Pulmonary artery endothelial cell (primary cell): ENCODE measurements at places on chromosomes 7 and 10. TPM values are rescaled to one million over a fixed set of nuclear protein-coding genes. Genes with fewer than 3 reads are reported as not detected.

The PON3 gene
- total RNA-seq, result 0.04 and 0.20 TPM in 2 replicates

DNA sequence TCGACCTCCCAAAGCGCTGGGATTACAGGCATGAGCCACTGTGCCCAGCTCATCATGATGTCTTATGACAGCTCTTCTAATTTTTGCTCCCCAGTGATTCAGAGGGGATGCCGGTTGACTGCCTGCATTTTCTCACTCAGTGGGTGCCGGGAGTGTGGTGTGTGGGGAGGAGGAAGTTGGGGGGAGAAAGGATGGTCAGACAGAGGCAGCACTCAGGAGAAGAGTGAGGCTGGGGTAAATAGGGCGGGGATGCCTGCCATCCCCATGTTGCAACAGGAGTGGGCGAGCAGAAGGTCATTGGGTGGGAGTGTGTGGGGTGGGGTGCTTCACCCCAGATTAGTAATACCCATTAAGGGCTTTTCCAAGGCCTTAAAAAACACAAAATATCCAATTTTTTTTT is 3.5 kb upstream of the CCL24 start:
- DNase-seq, result no peak

DNA sequence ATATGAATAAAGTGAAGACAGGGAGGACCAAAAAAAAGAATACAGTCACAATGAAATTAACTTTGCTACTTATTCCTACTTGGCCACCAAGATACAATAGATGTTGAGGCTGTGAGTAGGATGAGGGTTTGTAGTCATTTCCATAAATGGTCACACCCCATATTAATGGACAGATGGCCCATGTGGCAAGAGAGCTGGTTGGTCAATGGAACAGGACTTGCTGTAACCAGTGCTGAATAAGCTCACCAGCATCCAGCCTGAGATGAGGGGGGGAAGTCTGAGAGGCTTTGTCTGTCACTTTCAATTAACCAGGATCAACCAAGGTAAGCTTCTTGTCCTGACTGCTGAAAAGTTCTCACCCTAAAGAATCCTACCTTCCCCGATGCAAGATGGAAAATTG is 130.4 kb upstream of the KCNMA1 start:
- no peak for DNase-seq

- no peak for DNase-seq
These were observed 218.4 kb upstream of the SEMA3D start for GRCh38 chr7:85405016-85405902.

The LLCFC1 gene
- total RNA-seq, result not detected in 2 replicates

- no peak for DNase-seq
These were observed 364.6 kb upstream of the PODXL start for GRCh38 chr7:131921016-131921415.

DNA sequence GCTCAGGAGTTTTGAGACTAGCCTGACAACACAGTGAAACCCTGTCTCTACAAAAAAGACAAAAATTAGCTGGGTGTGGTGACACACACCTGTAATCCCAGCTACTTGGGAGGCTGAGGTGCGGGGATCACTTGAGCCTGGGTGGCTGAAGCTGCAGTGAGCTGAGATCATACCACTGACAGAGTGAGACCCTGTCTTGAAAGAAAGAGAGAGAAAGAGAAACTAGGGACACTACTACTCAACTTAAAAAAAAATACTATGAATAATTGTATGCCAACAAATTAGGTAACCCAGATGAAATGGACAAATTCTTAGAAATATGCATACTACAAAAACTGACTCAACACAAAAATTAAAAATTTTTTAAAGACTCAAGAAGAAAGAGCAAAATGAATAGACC is 28.5 kb downstream of the SMURF1 start:
- DNase-seq, result no peak

DNA sequence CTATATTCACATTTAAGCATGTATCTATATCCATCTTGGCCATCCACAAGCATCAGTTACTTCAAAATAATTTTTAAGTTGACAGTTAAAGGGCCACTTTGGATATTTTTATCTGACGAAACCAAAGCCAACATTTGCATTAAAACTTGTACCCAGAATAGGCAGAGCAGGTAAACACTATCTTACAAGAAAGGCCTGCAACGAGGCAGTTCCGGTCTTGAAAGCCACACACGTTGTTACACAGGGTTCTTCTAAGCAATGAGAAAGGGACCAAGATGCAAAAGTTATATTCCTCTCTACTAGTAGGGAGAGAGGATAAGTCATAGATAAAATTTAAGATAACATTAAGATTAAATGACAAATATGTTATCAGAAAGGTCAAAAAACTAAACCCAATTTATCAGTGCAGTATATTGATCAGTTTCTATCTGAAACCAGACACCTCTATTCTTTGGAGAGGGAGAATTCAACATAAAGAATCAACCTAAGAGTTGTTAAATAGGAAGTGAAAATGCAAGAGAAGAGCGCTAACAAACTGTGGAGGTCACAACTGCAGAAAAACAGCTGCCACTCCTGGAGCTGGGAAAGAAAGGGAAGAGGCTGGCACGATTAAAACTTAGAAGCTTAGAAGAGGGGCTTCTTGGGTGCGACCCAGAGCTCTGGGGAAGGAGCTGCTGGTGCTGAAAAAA is 701.3 kb downstream of the TNS3 start:
- no peak for DNase-seq

DNA sequence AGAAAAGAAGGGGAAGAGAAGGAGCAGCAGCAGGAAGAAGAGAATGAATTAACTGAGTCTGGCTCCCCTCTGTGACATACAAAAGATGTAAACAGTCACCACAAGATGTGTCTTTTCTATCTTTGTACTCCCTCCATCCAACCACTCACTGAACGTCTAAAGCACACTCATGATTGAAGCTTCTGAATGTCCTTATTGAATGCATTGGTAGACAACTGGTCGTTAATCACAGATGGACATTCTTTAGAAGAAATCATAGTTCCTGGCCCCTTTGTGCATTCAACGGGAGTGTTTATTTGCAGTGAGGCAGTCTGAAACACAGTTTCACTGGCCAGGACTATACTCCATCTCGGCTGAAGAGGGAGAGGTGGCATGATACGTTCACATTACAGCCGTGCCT is 206.3 kb upstream of the KMT2E start:
- no peak for DNase-seq

DNA sequence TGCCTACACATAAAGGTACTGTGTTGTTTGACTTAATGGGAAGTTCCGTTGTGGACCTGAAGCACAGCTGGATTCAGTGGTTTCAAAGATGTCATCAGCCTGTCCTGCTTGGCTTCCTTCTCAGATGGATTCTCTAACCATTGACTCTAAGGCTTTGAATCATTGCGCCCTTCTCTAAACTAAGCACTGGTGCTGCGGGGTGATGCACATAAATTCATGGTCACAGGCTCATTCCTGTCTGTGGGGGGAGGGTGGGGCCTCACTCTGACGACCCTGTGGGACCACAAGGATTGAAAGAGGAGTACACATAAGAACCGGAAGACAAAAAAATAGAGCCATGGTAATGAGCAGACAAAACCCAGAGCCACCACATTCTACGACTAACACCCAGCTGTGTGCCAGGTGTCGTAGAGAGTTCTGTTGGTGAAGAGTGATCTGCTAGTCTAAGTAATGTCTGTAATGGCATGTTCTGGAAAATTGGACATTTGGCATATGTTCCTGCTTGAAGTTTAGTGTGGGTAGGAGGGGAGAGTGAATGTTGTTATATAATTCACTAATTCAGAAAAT is 97.3 kb upstream of the YAE1 start:
- no peak for DNase-seq
